T1000 (cell line): ENCODE measurements at places on chromosomes 4 and X.

GRCh38 chrX:10833299-10834169 is 213.1 kb upstream of the MID1 start:
- DNase-seq: no peak

- no peak for DNase-seq
Measured at GRCh38 chr4:64384237-64385203, 24.7 kb downstream of the TECRL start.

GRCh38 chrX:43822014-43822413 is 60.2 kb downstream of the MAOB start:
- no peak for DNase-seq

DNA sequence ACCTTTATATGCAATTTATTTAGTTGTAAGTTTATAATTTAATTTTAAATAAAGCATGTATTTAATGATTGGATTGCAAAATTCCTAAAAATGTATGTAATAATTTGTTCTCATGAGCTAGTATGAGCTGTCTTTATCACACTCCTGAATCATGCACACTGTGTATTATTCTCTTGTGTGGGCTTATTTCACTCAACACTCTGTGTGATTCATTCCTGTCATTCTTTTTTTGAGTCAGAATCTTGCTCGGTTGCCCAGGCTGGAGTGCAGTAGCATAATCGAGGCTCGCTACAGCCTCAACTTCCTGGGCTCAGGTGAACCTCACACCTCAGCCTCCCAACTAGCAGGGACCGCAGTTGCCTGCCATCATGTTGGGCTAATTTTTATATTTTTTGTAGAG is 123.1 kb upstream of the SLC34A2 start:
- no peak for DNase-seq

DNA sequence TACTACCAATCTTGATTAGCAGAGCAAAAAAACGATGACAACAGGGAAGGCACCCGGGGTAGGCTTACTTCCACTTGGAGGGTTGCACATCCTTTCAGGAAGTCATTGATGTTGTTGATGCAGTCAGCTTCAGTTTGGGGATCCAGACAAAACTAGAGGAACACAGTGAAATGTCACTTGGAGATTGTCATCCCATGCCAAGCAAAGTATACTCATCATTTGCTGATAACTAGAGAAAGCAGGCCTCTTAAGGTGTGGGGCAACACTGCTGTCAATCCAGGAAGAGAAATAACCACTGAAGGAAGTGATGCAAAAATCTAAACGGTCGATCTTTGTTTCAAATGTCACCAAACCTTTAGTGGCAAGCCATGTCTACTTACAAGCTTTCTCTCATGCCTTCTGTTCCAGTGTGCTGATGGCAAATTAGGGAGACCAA is 1.4 kb downstream of the ARHGEF6 start:
- DNase-seq: no peak

GRCh38 chr4:139743027-139743426 is 77.4 kb downstream of the MGST2 start:
- DNase-seq: no peak

- no peak for DNase-seq
Measured at GRCh38 chr4:15233626-15234025, 194.2 kb upstream of the C1QTNF7 start.

- no peak for DNase-seq
Measured at GRCh38 chr4:8830611-8831200, 40.9 kb downstream of the HMX1 start.
